GDM1 (cell line): ENCODE measurements at places on chromosomes 6 and 20.

DNA sequence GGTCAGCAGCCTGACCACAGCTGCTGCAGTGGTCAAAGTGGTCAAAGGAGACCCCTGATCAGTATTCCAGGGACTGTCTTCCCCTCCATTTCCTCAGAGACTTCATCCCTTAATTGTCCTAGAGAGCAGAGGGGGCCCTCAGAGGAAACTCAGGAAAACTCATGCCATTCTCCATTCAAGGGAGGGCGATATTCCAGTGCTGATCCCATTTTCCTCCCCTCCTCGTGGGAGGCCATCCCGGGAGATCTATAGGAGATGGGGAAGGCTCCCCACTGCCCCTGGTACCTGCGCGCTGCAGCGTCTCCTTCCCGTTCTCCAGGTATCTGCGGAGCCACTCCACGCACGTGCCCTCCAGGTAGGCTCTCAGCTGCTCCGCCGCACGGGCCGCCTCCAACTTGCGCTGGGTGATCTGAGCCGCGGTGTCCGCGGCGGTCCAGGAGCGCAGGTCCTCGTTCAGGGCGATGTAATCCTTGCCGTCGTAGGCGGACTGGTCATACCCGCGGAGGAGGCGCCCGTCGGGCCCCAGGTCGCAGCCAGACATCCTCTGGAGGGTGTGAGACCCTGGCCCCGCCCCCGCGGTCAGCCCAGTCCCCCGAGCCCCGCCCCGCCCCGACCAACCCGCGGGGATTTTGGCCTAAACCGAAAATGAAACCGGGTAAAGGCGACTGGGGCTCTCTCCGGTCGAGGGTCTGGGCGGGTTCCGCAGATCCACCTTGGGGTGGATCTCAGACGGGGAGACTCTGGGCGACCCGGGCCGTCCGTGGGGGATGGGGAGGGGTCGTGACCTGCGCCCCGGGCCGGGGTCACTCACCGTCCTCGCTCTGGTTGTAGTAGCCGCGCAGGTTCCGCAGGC lies 878 bp downstream of the HLA-C start:
- DNase-seq = no peak

DNA sequence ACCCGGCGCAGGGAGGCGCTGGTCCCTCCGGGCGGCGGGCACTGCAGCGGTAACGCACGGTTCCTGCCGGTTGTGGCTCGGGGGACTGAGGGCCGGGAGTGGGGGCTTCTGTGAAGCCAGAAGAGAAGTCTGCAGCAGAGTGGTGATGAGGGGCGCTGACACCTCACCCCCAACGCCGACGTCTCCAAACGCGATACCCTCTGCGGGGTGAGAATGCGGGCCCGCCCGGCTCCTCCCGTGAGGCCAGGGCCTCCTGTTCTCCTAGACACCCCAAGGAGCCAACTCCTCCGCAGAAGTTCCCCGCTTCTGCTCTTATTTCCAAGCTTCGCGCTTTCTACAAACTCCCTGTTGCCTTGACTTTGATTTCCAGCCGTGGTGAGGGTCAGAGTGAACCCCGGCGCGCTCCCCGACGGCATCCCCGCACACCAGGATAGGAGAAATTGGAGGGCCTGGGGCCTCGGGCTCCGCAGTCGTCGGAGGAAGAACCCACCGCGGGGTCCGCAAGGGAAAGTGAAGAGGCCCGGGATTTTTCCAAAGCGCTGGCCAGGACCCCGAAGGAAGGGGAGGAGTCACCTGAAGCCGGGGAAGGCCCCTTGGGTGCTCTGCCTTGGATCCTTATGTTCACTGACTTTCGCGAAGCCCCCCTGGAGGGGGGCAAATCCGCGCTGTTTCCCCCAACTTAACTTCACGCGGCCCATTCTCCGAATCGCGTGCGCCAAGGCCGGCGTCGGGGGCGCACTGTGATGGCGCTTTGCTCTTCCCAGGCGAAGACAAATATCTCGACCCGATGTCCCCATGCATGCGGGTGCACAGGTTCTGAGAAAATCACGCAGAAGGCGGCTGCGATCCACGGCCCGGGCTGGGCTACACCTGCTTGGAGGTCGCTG lies 3.1 kb upstream of the INSM1 start:
- DNase-seq = no peak

GRCh38 chr20:58421497-58421850 lies 32.4 kb downstream of the VAPB start:
- no peak for DNase-seq

- no peak for DNase-seq
These were observed 39.8 kb upstream of the EDN1 start for GRCh38 chr6:12250383-12250770.

DNA sequence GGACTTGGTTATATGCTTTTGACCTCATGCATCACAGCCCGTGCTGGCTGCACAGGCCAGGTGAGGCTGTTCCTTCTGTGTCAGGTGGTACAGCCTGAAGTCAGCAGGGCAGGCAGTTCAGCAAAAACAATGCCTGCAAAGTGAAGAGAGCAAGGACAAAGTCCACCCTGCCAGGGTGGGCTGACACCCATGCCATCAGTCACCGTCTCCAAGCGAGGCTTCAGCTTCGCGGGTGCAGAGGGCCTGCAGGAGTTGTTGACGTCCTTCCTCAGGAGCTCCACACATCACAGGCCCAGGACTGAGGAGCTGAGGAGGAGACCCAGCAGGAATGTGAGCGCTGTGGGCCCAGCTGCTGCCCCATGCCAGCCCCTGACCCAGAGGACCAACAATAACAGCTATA lies 111.3 kb downstream of the SASH1 start:
- no peak for DNase-seq

- peak; percentile 30 for DNase-seq
These were observed 43.2 kb upstream of the OSTM1 start for GRCh38 chr6:108117427-108118358.

GRCh38 chr20:36728986-36729385 lies 16.9 kb downstream of the NDRG3 start:
- peak; percentile 42 for DNase-seq

- peak; percentile 12 for DNase-seq
These were observed 32.2 kb downstream of the MYLK4 start for GRCh38 chr6:2718334-2719092.
